HT-29 (cell line): ENCODE measurements at places on chromosomes 5 and 9. TPM values are rescaled to one million over a fixed set of nuclear protein-coding genes. Genes with fewer than 3 reads are reported as not detected.

ZNF300 gene
- total RNA-seq, result 0.56 and 0.70 TPM in 2 replicates

- DNase-seq, result peak; percentile 12
These were observed 15.7 kb downstream of the SAP30L start for GRCh38 chr5:154461531-154461930.

JAKMIP2 gene
- total RNA-seq, result 0.03 and 0.26 TPM in 2 replicates

GRCh38 chr5:122584411-122585300 lies 190.2 kb upstream of the SNX2 start:
- DNase-seq, result no peak

- DNase-seq, result no peak
These were observed 354.8 kb downstream of the NR2F1-AS1 start for GRCh38 chr5:93226202-93226735.

DNM1 gene
- 83.8 and 87.7 TPM in 2 replicates for total RNA-seq
